Kidney epithelial cell (primary cell): ENCODE measurements at places on chromosomes 11 and 22.

- no peak for DNase-seq
Measured at GRCh38 chr11:67484847-67485311, 2.1 kb downstream of the AIP start.

GRCh38 chr11:126162306-126163030 lies 49.0 kb downstream of the RPUSD4 start:
- DNase-seq: no peak

- DNase-seq: no peak
Measured at GRCh38 chr22:36881504-36882245, 20.9 kb downstream of the NCF4 start.

DNA sequence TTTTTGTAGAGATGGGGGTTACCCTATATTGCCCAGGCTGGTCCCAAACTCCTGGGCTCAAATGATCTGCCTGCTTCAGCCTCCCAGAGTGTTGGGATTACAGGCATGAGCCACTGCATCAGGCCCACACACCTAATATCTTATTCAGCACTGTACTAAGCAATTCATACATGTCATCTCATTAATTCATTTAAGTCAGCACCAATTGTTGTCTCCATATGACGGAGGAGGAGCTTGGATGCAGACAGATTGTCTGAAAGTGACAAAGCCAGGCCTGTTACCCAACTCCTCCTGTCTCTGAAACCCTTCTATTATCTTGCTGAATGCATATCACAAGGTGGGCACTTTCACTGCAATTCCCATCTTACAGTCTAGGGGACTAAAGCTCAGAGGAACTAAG lies 57.5 kb upstream of the ALX4 start:
- no peak for DNase-seq

- DNase-seq: no peak
Measured at GRCh38 chr11:9643751-9644150, 20.1 kb upstream of the SWAP70 start.

- DNase-seq: no peak
Measured at GRCh38 chr11:14190992-14191778, 167.8 kb downstream of the RRAS2 start.
